ENCODE measurements at places on chromosomes 12 and 14.

DNA sequence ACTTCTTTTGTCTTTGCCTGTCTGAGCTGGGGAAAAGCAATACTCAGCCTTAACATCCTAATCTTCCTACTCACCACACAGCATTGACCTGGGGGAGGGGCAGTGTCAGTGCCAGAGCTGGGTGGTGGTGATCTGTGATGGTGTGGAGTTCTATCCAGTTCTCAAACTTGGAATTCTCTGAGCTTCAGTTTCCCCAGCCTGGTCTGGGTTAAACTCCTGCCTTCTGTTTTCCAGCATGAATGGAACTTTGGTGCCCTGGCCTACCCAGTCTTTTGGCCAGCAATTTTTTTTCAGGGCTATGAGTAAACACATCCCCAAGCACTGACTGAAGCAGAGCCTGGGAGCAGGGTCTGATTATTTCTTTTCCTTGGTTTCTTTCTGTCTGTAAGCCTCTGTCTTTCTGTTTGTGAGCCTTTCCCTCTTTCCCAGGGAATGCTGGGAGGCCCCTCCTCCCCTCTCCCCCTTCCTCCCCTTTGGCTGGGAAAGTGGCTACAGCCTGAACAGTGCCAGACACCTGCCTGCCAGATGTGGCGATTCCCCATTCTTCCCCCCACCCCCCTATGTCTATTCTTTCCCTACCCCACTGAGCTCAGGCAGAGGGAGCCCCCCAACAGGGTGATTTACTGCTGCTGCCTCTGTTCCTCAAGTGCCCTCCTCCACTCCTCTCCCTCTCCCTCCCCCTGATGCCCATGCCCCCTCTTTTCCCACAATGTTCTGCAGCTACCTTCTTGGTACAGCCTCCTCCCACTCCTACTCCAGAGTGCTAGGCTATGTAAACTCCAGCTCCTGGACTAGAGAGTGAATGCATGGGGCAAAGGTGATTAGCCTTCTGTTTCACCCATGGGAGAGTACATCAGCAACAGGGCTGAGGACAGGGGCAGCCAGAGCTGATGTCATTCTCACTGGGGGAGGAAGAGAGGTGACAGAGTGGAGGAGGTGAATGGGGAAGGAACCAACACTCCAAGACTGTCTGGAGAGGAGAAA is 11.1 kb downstream of the GPR84 start:
- no peak for DNase-seq

DNA sequence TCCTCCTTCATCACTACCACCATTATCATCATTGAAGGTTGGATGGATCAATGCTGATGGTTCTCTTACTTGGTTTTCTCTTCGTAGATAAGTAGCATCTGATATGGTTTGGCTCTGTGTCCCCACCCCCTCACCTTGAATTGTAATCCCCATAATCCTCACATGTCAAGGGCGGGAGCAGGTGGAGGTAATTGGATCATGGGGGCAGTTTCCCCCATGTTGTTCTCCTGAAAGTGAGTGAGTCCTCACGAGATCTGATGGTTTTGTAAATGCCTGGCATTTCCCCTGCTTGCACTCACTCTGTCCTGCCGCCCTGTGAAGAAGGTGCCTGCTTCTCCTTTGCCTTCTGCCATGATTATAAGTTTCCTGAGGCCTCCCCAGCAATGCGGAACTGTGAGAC is 172.4 kb upstream of the PWP1 start:
- no peak for DNase-seq

GRCh38 chr12:59858508-59859170 is 262.8 kb downstream of the SLC16A7 start:
- no peak for DNase-seq

GRCh38 chr14:38951451-38951850 is 151.6 kb downstream of the SEC23A start:
- no peak for DNase-seq

DNA sequence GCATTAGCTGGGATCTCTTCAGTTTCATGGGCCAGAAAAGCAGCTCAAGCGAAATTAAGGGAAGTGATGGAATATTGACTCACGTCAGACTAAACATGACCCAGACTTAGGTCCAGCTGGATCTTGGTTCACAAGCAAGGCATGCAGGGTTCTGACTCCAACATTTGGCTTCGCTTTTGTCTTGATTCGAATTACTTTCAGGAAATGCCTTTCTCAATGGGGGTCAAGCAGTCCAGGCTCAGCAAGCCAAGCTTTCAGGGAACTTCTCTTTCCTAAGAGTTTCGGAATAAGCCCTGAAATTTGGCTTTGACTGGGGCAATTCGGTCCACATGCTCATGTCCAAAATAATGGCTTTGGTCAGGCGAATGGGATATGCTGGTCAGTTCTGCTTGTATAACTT is 678.7 kb upstream of the TMEM132C start:
- no peak for DNase-seq

DNA sequence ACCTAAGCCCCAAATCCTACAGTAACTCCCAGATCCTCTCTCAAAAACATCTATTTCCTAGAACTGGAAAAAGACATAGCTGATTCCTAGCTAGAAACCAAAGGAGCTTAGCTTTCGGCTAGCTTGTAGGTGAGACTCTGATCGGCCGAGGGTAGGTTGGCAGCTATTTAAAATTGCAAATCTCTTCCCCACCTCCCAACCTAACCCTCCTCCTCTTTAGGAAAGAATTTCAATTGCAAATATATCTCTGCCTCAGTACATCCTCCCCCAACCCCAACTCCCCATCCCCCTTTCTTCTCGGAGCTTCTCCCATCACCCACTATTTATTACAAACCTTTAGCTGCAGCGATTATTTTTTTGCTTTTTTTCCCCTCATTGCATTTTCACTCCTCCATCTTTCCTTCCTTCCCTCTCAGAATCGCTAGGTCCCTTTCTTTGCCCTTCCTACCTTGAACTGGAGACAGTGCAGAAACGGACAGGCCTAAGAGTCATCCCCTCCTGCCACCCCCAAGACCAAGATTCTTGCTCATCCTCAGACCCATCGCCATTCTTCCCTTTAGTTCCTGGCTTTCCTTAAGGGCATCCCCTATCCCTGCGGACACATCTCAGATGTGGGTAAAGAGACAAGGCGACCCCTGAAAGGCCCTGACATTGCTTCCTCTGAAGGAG is 13.4 kb downstream of the ZFHX2 start:
- DNase-seq, result no peak

- DNase-seq, result no peak
Measured at GRCh38 chr12:103794309-103795213, 46.5 kb downstream of the NT5DC3 start.

DNA sequence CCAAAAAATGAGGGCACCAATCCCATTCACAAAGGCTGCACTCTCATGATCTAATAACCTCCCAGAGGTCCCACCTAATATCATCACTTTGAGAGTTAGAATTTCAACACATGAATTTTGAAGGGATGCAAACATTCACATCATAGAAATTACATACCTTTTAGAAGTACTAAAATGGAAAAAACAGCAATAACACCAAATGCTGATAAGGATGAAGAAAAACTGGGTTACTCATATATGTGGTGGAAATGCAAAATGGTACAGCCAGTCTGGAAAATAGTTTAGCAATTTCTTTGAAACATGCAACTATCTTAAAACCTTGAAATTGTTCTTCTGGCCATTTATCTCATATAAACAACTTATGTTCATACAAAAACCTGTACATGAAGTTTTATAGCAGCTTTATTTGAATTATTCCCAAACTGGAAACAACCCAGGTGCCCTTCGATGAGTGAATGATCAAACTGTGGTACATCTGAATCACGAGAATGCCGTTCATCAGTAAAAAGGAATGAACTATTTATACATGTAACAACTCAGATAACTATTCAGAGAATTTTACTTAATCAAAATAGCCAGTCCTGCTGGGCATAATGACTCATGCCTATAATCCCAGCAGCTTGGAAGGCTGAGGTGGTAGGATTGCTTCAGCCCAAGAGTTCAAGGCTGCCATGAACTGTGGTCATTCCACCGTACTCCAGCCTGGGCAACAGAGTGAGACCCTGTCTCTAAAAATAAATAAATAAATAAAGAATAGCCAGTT is 109.4 kb upstream of the SSTR1 start:
- no peak for DNase-seq

GRCh38 chr12:107731366-107731765 is 29.6 kb downstream of the PRDM4 start:
- DNase-seq, result no peak

DNA sequence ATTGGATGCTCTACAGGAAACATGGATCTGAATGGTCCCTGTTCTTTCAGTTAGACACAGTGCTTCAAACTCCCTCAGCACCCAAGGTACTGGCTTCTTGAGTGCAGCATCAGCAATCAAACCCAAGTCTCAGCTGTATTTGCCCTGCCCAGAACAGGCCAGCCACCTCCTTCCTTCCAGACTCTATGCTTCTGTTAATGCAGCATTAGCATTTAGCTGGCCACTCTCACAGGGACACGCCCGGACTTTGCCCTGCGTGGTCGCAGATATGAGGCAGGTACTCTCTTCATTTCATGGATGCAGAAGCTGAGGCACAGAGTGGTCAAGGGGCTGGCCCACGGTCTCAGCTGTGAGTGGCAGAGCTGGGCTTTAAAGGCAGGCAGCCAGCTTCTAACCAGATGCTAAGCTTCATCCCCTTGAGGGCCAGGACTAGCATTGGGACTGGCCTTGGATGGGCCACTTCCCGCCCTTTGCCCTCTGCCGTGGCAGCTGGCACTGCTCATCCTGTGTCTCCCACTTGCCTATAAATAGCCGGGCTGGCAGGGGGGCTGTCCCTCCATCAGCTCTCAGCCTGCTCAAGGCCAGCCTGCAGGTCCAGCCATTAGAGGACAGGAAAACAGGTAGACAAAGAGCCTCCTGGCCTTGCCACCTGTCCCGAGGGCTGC is 1.5 kb upstream of the SLC25A47 start:
- no peak for DNase-seq

GRCh38 chr14:76640923-76641395 is 120.3 kb upstream of the VASH1 start:
- no peak for DNase-seq

GRCh38 chr12:78101113-78101876 is 270.6 kb downstream of the NAV3 start:
- DNase-seq, result no peak

- no peak for DNase-seq
Measured at GRCh38 chr14:100806386-100806785, 19.5 kb upstream of the MEG3 start.

- no peak for DNase-seq
Measured at GRCh38 chr12:52367876-52368275, 595 bp upstream of the KRT85 start.

DNA sequence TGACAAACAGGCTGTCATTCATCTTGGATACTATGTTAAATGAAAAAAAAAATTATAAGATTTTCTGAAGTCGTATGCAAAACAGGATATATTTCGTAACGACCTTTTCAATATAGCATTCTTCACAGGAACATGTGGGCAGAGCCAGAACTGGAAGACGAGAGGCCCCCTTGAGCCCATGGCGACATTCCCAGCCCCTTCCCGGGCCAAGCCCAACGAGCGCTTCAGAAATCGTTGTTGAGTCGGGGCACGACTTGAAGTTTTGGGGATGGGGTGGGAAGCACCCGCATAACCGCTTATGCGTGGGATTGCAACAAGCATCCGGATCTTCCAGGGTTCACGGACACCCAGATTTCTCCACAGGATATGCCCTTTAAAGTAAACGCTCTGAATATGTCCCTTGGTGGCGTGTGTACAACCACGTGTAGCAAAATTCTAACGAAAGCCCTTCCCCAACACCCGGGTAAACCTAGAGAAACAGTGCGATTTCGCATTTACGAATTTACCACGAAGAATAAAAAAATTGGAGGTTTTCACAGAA is 736 bp downstream of the C14orf39 start:
- DNase-seq, result no peak

DNA sequence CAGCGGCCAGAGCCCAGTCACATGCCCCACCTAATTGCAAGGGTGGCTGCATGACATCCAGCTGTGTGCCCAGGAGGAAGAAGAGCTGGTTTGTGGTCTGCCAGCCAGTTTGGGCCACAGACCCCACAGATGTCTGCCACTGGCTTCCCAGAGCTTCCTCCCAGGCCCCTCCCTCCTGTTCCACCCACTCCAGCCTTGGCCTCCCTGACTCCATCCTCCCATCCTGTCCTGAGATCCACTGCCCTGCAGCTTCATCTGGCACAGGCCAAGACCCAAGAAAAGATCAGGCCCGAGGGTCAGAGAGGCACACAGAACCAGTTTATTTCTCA is 5.9 kb downstream of the NGB start:
- DNase-seq, result no peak

GRCh38 chr14:54712465-54713200 is 145.7 kb downstream of the SAMD4A start:
- no peak for DNase-seq

DNA sequence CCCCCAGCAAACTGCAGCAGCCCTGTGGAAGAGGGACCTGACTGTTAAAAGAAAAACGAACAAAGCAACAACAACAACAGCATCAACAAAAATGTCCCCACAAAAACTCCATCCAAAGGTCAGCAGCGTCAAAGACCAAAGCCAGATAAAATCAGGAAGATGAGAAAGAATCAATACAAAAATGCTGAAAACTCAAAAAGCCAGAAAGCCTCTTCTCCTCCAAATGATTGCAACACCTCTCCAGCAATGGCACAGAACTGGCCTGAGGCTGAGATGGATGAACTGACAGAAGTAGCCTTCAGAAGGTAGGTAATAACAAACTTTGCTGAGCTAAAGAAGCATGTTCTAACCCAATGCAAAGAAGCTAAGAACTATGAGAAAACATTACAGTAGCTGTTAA is 45.4 kb upstream of the PPP4R3A start:
- DNase-seq, result no peak

DNA sequence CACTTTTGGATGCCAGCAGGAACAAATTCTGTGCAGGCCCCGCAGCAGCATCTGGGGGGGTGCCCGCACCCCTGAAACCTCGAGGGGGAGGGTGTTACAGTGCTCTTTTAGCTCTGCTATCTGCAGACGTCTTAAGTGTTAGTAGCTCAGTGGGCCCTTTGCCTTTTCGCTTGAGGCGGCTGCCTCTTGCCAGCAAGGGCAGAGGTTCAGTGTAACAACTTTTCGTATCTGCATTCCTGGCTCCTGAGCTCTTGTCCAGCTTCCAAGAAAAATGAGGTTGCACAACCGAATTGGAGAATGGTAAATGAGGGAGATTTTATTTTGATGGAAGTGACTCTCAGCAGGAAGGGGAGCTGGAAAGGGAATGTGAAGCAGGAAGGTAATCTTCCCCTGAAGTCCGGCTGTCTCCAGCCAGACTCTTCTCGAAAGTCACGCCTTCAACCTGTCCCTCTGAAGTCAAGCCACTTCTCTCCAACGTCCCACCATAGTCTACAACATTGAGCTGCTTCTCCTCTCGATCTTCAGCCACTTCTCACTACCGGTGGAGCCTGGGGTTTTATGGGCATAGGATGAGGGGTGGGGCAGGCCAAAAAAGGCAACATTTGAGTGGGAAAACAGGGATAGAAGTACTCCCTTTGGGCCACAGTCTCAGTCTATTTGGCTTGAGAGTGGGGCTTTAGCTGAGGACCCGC is 17.8 kb downstream of the TAS2R50 start:
- DNase-seq, result no peak

- no peak for DNase-seq
Measured at GRCh38 chr14:45028107-45028626, 55.7 kb upstream of the PRPF39 start.

GRCh38 chr14:24418492-24418873 is 11.0 kb downstream of the CBLN3 start:
- DNase-seq, result no peak

Measured in glomerular endothelial cell (primary cell).